ENCODE measurements at places on chromosomes 1 and 21.

DNA sequence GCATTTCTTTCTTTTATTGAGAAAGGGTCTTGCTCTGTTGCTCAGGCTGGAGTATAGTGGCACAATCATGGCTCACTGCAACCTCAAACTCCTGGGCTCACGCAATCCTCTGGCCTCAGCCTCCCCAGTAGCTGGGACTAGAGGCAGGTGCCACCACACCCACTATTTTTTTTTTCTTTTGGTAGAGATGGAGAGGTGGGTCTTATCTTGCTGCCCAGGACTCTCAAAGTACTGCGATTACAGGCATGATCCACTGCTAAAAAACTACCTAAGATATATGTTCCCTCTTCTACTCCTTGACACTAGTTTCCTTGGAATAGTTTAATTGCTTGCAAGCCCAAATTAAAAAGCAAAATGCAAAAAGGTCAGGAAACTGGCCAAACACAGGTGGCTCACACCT is 56.9 kb upstream of the GUCA2A start:
- DNase-seq = no peak

GRCh38 chr1:84236256-84236655 is 65.3 kb upstream of the SAMD13 start:
- DNase-seq = no peak

GRCh38 chr1:22586356-22587130 is 23.3 kb downstream of the EPHA8 start:
- DNase-seq = no peak

GRCh38 chr1:28010969-28011368 is 51.2 kb downstream of the XKR8 start:
- no peak for DNase-seq

DNA sequence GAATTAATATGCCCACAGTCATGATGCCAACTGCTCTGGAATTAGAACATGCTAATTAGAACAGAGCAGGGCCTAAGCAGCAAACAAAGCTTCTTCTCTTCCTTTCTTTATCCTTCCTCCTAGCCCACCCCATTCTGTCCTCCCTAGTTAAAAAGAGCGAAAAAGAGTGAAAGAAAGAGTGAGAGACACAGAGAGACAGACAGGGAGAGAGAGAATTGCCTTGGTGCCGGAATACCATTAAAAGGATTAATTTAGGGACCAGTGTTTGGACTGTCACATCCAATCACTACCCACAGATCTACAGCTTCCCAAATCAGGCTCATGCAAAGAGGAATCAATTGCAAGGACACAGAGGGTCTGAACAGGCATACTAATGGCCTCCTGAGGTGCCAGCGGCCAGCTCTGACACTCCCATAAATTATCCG is 7.0 kb downstream of the ERI3 start:
- DNase-seq = no peak

DNA sequence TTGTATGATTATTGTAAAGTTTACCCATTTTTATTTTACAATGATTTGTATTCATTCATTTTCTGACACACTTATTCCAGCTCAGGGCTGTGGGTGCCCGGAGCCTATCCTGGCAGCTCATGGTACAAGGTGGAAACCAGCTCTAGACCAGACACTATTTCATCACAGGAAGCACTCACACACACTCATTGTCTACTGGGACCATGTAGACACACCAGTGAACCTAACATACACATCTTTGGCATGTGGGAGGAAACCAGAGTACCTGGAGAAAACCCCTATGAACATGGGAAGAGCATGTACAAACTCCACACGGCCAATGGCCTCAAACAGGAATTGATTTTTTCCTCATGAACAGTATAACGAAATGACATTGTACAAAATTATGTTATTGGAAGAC is 2.4 kb downstream of the DTL start:
- peak; percentile 10 for DNase-seq

GRCh38 chr1:203586496-203587081 is 40.0 kb upstream of the ATP2B4 start:
- no peak for DNase-seq

DNA sequence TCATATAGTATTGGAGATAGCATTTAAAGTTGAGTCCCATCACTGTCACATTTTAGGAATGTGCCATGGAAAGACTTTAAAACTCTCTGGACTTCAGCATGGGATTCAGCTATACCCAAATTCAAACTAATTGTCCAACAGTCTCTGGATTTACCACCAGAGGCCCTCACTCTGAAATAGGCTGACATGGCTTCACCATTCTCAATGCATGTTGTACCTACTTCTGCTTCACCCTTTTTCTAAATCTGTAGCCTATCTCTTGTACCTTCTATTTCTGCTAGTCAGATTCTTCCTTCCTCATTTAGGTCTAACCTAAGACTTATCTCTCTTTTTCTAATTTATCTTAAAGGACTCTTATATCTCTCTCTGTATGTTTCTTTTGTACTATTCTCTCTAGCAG is 512.7 kb upstream of the ZRANB2 start:
- DNase-seq = peak; percentile 56

DNA sequence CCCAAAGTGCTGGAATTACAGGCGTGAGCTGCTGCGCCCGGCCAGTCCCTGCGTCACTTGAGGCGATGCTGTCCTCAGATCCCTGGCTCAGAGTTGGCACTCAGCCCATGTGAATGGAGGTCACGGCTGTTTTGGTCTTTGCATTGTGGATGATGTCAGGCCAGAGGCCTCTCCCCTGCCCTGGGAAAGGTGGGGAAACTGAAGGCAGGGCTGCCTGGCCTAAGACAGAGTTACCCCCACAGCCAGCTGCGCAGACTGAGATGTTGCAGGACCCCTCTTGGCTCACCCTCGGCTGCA is 821 bp downstream of the MASP2 start:
- no peak for DNase-seq

- no peak for DNase-seq
Observed at GRCh38 chr1:24673341-24673740, 30.2 kb downstream of the SRRM1 start.

DNA sequence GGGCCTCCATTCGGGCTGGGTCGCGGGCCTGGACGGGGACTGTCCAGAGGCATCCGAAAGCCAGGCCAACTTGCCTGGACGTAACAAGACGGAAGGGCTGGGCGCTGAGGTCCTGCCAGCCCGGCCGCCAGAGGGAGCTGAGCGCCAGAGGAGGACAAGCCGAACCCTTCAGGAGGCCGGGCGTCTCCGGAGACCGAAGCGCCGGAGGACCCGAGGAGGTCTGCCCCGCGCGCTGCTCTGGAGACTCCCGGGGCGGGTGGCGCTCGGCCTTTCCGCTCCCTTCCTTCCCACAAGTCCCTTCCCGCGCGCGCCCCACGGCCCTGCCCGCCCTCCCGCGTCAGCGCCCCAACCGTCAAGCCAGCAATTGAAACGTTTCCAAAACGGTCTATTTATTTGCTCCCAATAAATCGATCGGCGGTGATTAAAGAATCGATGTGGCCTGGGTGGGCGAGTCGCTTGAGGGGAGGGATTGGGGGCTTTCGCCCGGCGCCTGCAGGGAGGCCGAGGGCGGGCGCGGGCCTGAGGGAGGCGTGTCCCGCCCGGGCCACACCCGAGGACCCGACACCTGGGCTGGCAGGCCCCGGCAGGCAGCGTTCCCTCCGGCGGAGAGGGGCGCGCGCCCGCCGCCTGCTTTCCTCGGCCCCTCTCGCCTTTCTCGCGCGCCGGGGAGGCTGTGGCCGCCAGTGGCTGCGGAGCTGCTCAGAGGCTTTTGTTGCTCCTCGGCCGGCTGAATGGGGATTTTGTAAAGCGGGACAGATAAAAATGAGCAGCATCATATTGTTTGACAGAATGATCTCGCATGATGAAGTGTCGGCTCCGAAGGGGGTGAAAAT is 5.2 kb upstream of the FOXD3 start:
- peak; percentile 98 for DNase-seq

GRCh38 chr1:94095112-94095637 is 25.8 kb downstream of the ABCA4 start:
- no peak for DNase-seq

DNA sequence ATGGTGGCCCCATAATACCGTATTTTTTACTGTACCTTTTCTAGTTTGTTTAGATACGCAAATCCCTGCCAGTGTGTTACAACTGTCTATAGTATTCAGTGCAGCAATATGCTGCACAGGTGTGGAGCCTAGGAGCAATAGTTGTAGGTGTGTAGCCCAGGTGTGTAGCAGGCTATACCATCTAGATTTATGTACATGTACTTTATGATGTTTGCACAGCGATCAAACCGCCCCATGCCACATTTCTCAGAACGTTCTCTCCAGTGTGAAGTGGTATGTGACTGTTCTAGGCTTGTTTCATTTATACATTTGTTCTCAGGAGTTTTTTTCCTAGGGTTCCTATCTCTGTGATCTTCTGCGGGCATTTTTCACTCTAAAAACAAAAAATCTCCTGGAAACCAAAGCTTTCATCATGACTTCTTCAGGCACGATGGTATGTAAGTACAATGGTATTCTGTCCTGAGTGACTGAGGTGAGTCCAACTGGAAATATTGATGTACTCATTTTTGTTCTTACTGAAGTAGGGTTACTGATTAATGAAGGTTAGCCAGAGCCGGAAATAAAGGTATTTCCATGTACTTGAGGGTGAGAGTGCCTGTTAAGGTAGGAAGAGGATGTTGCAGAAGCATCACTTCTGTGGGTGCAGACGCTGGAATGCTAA is 153.0 kb downstream of the GABPA start:
- DNase-seq = peak; percentile 87

GRCh38 chr1:185816460-185816859 is 82.3 kb downstream of the HMCN1 start:
- no peak for DNase-seq

GRCh38 chr1:232518349-232518748 is 111.6 kb downstream of the SIPA1L2 start:
- DNase-seq = no peak

GRCh38 chr1:241612533-241613477 is 27.4 kb downstream of the CHML start:
- peak; percentile 9 for DNase-seq

- no peak for DNase-seq
Observed at GRCh38 chr1:171173069-171173468, 12.0 kb upstream of the FMO2 start.

DNA sequence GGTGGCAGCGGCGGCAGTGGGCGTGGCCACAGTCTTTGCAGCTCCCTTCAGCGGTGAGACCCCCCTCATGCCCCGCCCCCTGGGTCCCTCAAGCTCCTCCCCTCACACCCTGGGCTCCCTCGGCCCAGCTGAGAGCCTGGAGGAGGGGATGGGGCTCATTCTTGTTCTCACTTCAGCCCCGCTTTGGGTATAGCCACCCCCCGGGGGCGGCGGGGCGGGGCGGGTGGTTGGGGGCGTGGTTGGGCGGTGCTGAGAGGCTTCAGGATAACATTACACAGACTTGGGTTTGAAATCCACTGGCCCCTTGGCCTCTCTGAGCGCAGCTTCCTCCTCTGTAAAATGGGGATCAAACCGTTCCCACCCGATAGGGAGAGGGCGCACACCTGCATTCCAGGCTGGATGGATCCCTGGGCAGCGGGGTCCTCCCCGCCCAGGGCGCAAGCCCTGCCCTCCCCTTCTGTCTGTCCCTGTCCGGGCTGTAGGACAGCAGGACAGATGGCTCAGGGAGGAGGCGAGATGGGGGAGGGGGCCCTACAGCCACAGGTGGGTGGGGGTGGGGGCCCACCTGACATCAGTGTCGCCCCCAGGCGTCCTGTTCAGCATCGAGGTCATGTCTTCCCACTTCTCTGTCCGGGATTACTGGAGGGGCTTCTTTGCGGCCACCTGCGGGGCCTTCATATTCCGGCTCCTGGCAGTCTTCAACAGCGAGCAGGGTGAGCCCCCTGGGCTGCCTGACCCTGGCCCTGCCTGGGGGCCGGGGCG is 5.1 kb downstream of the CLCNKA start:
- DNase-seq = peak; percentile 26

DNA sequence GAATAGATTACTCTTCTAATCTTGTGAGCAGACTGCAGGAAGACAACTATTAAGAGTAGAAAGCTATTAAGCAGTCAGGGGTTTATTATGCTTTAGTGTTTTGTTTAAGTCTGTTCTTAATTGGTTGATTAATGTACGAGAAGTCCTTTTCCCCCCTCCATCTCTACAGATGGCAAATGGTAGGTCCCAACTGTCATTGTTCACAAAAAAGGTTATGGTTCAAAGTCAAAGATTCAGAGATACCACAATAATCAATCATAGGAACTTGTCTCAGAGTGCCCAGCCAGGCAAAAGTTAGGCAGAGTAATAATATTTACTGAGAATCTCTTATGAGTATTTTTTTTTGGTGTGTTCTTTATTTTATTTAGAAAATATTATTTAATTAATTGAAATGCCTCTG is 26.8 kb downstream of the NFIA start:
- DNase-seq = no peak

DNA sequence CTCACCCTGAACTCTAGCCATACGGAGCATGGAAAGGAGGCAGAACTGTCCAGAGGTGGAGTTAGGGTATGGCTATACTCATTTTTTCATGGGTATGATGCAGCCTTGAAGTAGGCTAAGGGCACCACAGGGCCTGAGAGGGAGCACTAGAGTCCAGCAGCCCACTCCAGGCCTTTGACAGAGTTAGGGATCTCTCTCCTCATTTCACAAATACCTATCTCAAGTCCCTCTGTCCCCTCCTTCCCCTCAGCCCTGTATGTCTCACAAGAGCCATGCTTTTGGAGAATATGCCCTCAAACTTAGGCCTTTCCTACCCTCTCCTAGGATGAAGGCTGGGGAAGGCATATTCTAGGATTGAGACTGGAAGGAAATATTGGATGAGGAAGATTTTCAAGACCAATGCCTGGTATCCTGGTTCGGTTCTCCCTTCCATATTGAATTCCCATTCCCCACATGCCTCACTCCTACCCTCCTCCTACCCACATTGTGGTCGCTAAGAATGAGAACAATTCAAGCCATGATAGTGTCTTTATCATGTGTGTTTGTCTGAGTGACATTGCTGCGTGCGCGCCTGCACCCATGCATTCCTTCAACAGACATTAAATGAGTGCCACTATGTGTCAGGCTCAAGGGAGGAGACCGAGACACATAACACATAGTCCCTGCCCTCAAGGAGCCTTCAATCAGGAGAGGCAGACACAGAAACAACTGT is 2.6 kb upstream of the NECTIN4 start:
- DNase-seq = no peak

DNA sequence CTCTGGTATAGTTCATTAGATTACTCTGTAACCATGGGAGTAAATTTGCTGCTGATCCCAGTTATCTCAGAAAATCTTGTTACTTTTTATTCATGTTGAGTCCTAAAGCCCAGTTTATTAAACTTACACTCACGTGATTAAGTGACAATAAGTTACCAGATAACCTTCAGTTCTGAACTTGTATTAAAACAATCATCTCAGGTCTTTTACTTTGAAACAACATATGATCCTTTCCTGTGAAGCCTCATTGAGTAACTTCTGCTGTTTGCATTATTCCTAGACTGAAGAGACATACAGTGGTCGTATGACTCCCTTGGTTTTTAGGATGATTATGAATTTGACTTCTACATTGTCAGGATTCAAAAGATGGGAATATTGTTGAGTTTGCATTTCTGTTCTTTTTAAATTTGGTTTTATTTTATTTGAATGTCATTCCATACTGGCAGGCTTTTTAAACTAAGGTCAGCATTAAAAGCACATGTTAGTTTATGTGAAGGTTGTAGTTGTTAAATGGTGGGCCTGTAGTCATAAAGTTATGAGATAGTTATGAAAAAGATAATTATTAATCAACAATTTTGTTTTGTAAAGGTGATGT is 117.9 kb downstream of the CD247 start:
- DNase-seq = no peak

GRCh38 chr1:165116732-165117131 is 239.8 kb downstream of the LMX1A start:
- peak; percentile 17 for DNase-seq
